ENCODE measurements at places on chromosomes 1 and 21.
A peak's percentile ranks its signal among the peaks of the same experiment; 100 is the strongest.

GRCh38 chr1:154445040-154445472 lies 39.9 kb downstream of the IL6R start:
- peak; percentile 68 for DNase-seq

DNA sequence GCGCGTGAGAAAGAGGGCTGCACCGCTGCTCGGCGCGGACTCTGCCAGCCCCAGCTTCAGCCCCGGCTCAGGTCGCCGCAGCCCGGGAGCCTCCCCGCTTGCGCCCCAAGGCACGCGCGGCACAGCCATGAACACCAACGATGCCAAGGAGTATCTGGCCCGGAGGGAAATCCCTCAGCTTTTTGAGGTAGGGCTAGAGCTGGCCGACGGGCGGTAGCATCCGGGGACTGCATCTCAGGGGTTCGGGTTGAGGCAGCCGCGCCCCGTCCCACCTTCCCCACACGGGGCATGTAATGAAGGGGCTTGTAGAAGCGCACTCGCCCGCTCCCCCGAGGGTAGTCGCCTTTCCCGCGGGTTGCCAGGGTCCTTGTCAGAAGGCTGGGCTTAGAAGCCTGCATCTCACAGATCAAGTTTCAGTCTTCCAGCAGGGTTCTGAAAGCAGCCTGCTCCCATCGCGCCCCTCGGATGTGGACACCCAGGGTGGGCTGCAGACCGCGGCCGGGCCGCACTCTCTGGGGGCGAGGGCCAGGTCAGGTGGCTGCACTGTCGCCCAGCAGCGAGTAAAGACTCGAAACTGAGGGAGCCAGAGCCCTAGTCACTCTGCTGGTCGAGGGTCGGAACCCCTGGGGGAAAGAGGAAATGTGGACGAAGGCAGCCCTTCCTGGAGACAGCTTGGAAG lies 507 bp downstream of the AK5 start:
- peak; percentile 28 for DNase-seq

- no peak for DNase-seq
Observed at GRCh38 chr1:87379306-87379705, 50.6 kb downstream of the LMO4 start.

DNA sequence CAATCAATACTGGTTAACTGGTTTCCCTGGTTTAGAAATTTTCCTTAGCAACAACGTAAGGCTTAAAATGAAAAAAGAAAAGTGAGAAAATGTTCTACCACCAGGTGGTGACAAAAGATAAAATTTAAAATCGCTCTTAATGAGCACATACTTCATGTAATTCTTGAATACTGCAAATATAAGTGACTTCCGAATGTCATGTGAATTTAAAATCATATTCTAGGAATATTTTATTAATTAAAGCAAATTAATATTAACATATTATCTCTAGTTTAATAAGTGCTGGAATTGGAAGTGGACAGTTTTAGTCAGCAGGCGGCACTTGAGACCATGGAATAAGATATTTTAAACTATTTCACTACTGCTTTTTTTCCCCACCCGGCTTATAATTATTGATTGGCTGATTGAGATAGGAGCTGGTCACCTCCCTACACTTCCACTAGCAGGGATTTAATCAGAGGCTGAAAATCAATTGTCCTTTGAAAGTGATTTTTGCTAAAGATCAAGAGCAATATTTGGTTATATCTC lies 5.0 kb upstream of the ADAMTS1 start:
- peak; percentile 67 for DNase-seq

DNA sequence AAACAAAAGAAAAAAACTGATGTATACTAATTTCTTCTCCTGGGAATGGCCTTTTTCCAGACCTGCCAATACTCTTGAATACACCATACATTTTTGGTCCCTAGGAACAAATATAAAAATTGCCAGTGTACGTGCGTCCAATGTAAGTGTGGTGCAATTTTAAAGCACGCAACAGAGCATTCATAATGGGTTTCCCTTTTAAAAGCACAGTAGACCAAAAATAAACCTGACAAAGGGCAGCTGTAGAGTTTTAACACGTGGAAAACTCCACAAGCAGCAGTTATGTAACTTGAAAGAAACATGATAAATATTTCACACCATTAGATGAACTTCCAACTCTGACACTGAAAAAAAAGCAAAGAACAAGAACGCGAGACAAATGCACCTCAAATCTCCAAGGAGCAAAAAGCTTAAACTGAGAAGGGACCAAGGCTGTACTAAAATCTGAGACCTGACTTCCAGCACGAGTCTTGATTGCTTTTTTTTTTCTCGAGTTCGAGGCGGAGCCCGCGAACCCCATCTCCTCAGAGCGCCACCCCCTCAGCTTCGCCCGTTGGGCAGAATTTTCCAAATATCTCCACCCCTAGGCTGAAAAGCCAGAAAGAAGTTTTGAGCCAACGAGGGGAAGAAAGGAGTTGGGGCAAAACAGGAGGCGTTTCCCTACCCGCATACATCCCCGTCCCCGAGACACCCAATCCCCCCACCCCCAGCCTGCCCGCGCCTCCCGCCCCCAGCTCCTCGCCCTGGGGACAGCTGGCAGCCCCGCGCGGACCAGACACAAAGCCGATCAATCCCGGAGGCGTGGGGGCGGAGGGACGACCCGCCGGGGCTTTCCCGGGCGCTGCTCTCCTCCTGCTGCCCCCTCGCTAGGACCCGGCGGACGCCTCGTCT lies at the start of gene JAM2:
Gene JAM2 (plus strand): TSS at position 599 of the 891 bp plus-strand sequence. CDS start 564 bp downstream, outside the sequence.
- peak; percentile 70 for DNase-seq

DNA sequence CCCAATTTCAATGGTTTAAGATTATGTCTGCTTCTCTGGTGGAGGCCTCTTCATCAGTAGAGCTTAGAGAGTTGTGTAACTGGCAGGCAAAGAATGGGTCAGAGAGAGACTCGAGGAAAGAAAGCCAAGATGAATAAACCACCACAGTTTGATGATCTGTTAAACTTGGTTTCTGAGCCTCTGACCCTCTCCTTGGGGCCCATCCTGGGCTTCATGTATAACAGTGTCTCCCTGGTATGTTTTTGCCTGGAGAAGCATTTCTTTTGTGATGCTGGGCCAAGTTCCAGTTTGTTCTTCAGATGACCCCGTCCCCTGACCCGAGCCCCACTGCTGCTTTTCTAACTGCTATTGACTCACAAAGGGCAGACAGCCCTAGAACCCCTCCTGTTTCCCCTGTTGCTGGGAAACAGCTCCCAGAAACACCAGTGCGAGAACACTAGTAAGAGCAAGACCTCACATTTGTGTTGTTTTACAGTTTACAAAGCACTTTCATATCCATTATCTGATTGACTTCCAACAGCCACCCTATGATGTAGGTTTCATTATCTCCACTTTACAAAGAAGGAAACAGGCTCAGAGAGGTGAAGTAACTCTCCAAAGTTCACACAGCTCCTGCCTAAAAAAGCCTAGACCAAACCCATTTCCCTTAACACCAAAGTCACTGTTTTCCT lies 9.0 kb downstream of the CD2 start:
- DNase-seq, result peak; percentile 20

- DNase-seq, result no peak
Observed at GRCh38 chr1:155117610-155118009, 10.1 kb upstream of the EFNA1 start.

GRCh38 chr1:33161061-33161681 lies 20.7 kb downstream of the TRIM62 start:
- no peak for DNase-seq

GRCh38 chr1:38000529-38001455 lies 4.5 kb downstream of the FHL3 start:
- peak; percentile 87 for DNase-seq

- DNase-seq, result no peak
Observed at GRCh38 chr1:164830628-164831027, 271.6 kb downstream of the PBX1 start.

- no peak for DNase-seq
Observed at GRCh38 chr1:234983564-234984238, 144.9 kb downstream of the TOMM20 start.

DNA sequence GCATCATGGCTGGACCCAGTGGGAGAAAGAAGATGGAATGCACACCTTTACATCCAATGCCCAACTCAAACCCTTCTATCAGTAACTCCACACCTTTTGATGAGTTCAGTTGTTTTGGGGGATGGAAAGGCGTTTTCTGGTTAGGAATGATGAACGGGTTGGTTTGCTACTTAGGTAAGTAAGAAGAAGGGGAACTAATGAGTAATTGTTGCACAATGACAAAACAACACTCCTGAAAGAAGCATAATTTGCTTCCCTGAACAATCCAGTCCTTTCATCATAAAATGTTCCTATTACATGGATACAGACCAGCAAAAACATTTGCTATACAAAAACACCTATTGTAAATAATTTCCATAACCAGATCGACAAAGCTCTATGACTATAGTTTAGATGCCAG lies 35.9 kb upstream of the NFIA start:
- DNase-seq, result no peak

DNA sequence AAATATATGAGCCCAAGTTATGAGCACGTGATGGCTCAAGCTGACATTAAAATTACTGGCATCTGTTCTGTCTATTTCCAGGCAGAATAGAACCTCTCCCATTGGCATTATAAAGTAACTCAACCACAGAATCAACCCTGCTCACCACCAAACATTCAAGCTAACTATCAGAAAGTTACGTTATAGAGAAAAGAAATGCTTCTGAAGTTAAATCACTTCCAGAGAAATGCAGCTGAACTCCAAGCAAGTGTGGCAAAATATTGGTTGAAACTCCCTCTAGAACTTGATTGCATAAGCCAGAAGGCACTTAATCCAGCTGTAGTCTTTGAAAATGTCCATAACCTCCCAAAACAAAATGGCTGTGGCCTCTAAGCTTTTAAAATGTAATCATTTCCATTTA lies 36.2 kb upstream of the UBE2U start:
- DNase-seq, result peak; percentile 59

DNA sequence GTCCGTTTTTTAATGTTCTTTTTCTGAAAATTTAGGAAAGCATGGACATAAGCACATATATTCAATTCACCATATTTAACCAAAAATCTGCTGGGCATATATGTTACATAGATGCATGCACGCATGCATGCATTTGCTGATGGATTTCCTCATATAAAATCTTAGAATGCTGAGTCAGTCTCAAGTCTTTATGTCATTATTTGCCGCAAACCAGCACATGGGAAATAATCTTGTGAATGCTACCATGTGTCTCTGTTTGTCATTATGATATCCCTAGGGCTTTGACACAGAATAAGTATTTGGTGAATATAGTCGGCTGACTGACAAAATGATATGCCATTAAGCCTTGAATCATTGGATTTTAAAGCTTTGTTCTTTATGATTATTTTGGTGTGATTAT lies 776.5 kb downstream of the KCNT2 start:
- no peak for DNase-seq

DNA sequence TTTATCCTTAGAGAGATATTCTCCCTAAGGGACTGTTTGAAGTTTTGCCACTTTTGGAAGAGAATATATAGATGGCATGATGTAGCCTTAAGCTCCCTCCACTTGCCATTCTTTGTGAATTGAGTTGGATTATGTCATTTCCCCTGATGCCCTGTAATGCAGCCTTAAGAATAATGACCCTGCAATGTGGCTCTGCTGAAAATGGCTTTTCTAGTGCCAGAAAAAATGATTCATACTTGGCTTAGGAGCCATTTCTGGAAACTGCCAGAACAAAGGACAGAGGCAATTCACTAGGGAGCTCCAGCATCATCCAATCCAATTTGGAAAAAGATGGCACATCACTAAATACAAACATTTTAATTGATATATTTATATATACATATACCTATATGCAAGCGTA lies 265.3 kb downstream of the SPATA17 start:
- DNase-seq, result no peak

- DNase-seq, result peak; percentile 90
Observed at GRCh38 chr1:225881959-225882693, at the start of gene TMEM63A. Gene TMEM63A, minus strand, starts transcription at chr1:225882380. Its CDS starts 4,800 bp downstream, at chr1:225877580.

DNA sequence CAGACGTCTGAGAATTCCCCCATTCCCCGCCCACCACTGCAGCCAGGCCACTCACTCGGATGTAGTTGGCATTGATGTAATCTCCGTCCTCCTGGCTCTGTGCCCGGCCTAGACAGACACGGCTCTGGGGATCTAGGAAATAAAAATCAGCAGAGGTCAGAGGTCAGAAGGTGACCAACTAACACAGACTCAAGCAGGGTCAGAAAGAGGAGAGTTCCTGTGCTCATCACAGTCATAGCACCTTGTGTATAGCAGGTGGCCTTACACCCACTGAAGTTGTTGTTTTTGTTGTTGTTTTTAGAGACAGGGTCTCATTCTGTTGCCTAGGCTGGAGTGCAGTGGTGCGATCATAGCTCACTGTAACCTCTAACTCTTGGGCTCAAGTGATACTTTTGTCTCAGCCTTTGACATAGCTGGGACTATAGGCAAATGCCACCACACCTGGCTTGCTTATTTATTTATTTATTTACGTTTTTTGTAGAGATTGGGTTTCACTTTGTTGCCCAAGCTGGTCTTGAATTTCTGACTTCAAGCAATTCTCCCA lies 4.9 kb downstream of the PTPN7 start:
- peak; percentile 24 for DNase-seq
